Activated gamma-delta T cell treated with Interleukin-2 at 50 U/mL for 16 hours (primary cell): ENCODE measurements at places on chromosomes 5 and 9.

GRCh38 chr9:86730163-86730928 is 217.0 kb downstream of the GAS1 start:
- no peak for DNase-seq

- DNase-seq: no peak
Measured at GRCh38 chr5:71700803-71701202, 18.3 kb upstream of the CARTPT start.

DNA sequence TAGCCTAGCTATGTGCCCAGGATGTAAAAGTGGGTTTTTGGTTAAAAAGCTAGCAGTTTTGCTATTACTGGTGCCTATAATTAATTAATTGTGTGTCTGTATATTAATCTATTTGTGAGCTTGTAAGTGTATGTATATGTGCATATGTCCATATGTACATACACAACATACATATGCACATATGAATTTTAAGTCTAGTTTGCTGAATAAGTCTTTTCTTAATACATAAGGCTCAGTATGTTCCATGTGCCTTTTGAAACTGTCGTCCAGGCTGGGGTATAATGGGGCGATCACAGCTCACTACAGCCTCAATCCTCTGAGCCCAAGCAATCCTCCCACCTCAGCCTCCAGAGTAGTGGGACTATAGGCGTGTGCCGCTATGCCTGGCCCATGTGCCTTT is 10.1 kb downstream of the SH3GL2 start:
- DNase-seq: no peak

- DNase-seq: no peak
Measured at GRCh38 chr5:151469386-151469785, 22.0 kb downstream of the SLC36A1 start.

GRCh38 chr5:67879620-67880510 is 335.7 kb upstream of the PIK3R1 start:
- no peak for DNase-seq

DNA sequence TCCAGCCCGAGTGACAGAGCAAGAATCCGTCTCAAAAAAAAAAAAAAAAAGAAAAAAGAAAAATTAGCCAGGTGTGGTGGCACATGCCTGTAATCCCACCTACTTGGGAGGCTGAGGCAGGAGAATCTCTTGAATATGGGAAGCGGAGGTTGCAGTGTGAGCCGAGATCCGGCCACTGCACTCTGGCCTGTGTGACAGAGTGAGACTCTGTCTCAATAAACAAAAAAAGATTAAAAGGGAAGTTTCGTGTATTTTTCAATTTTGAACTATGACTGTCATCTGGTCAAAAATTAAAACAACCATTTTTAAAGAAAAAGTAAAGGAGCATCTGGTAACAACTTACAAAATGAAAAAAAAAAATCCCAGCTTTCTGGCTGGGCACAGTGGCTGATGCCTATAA is 36.3 kb upstream of the PLIN2 start:
- DNase-seq: no peak

DNA sequence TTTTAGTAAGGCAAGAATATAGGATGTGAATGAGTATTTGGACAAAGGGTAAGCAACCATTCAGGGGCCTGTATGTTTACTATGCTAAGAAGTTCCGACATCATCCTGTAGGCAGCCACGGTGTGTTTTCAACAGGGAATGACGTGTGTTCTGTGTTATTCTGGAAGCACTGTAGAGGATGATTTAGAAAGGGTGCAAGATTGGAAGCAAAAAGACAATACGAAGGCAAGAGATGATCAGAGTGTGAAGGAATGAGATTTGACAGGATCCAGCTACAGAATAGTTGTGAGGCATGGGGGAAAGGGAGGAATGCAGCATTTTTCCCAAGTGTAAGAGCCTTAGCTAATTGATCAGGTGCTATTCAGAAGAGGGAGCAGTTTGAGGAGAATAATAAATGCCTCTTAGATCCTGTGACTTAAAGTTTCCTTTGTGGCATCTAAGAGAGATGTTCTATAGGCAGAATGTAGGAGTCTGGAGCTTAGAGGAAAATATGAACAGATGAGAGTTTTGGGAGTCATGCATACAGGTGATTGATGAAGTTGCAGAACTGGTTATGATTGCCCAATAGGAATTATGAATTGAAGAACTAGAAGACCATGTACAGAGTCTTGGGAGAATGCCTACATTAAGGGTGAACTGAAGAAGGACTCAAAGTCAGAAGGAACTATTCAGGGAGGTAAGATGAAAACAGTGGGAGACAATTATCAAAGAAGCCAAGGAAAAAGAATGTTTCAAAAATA is 2.5 kb downstream of the SMC5 start:
- no peak for DNase-seq

DNA sequence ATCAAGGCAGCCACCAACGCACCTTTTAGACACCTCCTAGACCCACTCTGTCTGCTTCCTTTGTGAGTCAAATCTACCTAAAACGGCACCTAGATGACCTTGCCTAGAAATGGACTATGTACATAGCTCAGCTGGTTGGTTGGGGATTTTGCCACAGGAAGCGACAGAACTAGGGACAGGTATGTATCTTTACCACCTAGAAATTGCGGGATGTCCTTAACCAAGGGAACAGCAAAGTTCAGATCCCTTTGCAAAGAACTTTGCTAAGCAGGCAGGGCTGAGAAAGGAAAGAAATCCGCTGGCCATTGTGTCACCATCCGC is 2.0 kb upstream of the ENC1 start:
- no peak for DNase-seq

DNA sequence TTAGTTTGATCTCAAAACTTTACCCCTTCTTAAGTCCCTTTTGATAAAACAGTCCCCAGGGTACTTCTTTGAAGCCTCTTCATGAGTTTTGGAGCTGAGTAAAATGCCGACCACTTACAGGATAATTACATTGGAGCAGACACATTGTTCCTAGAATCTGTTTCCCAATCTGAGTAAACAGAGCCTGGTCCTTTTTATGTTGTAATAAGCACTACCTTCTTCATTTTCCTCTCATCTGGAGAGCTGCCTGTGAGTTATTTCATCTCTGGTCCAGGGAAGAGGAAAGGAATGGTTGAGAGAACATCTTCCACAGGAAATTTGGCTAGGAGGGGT is 26.3 kb upstream of the GALNT10 start:
- no peak for DNase-seq

DNA sequence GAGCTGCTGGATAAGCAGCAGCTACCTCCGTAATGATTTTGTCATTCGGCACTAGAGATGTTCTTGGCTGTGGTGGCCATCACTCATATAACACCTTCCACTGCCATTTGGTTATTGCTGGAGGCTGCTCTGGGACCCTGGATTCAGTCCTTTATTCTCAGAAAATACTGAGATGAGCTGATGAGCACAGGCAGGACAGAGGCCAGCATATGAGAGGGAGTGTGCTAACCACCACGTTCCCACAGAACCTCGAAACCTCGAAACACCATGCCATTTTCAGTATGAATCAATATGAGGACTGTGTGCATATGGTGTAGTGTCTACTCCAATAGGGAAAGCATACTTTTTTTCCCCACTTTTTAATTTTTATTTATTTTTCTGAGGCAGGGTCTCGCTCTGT is 56.6 kb downstream of the ADAM19 start:
- no peak for DNase-seq

DNA sequence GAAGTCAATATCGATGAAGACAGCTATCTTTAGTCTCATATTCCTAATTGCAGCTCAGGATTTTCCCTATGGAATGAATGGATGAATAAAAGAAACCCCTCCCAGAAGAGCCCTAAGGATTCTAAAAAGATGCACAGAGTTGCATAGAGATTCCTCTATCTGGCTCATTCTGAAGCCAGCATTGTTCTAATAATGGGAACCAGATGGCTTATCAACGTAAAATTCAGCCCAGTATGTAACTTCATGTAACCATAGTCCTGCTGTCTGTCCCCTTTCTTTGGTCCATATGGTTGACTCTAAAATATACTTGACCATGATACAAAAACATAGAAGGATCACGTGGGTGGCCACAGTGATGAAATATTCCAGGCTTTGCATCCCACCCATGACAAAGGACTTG is 508.6 kb downstream of the RASEF start:
- DNase-seq: no peak

DNA sequence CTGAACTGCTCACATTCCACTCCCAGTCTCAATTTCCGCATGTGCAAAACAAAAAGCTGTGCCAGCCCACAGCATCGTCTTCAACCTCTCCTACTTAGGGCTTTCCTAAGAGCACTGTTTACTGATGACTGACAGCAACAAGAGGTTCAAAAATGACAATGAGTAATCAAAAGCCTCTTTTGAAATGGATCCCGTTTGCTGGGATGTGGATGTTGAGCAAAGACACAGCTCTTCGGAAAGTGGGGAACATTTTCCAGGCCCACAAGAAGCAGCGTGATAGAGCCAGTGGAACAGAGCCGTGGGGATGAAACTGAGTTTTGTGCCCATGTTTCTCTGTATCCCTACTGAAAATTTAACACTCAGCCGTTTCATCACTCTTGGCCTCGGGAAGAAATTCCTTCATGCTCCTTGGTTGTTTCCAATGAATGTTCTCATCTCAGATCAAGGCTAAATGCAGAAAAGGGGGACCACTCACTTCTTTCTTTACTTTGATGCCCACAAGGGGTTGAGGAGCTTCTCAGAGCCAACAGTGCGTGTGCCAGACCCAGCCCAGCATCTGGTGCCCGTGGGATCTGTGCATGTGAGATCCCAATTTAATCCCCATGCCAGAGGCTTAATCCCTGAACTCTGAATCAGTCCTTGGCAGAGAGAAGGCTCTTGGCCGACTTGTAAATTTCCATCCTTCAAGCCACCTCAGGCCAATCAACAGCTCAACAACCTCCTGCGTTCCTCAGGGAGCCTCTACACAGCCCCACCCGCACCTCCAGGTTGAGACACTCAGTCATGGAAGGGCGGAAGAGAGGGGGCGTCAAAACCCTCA is 230.2 kb upstream of the DAPK1 start:
- DNase-seq: no peak

DNA sequence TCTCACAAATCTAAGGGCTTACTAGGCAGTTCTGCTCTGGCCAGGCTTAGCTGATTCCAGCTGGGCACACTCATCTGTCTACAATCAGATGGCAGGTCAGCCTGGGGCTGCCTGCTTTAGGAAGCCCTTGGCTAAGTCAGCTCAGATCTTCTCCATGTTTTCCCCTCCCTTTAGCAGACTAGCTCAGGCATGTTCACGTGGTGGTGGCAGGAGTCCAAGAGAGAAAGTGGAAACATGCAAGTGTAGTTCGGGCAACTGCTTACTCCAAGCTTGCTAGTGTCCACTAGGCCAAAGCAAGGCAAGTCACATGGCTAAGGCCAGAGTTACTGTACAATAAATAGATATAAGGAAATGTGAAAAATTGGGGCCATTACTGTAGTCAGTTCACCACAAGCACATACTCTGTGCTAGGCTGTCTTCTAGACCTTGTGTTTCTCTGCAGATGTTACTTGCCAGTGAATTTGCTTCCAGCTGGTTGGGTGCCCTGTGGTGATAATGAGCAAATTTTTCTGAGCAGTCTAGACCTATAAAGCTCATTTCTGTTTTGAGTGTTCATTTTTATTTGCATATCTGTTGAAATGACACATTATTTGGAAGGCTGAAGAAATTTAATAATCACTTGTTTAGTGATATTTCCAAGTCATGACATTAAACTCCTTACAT is 38.3 kb downstream of the RECK start:
- DNase-seq: no peak

DNA sequence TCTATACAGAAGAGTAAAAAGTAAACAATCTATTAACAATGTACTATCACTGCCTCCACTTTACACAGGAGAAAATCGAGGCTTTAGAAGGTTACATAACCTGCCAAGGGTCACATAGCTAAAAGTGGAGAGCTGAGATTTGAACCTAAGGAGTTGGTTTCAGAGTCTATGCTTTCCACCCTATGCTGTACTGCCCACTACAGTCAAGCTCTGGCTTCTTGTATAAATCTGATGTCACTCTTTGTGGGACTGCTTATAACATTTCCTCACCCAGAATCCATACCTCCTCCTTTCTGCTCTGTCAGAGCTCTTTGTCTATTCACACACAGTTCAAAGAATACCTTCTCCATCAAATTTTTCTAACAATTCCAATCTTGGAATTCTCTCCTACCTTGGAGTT is 503.1 kb downstream of the RAB3C start:
- no peak for DNase-seq

GRCh38 chr9:22682961-22683699 is 236.5 kb downstream of the DMRTA1 start:
- no peak for DNase-seq

GRCh38 chr5:75275147-75275546 is 38.5 kb upstream of the ANKRD31 start:
- DNase-seq: no peak

DNA sequence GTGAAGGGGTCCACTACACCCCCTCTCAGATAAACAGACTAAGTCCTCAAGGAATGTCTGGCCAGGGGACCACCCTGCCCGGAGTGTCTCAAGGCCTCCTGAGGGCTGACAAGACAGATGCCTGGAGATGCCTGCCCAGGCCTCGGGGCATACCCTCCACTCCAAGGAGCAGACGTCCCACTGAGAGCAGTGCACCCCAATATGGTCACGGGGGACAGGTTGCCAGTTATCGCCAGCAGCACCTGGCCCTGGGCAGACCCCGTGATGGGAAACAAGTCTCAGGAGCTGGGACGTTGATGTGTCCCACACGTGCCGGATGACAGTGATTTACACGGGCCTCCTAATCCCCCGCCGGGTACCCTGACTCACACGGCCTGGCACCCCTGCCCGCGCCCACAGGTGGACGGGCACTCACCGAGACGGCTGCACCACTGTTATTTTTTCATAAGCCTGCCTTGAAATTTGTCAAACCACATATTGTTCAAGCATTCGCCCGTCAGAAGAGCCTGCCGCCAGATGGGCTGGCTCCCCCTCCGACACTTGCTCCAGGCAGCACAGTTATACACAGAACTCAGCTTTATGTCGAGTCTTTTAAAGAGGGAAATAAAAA is 43.9 kb downstream of the BARX1 start:
- no peak for DNase-seq

DNA sequence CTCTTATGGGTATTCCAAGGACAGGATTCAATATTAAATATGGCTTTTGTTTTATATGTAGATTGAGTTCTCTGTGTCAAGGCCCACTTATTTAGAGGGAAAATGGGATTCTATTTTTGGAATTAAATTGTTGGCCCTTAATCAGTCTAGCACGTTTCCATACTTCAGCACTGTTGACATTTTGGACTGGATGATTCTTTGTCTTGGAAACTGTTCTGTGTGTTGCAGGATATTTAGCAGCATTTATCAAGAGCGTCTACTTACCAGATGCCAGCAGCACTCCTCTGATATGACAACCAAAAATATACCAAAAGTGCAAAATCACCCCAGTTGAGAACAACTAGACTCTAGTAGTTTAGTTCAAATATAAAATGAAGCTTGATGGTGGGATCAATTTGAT is 1027.0 kb upstream of the COX7C start:
- no peak for DNase-seq

DNA sequence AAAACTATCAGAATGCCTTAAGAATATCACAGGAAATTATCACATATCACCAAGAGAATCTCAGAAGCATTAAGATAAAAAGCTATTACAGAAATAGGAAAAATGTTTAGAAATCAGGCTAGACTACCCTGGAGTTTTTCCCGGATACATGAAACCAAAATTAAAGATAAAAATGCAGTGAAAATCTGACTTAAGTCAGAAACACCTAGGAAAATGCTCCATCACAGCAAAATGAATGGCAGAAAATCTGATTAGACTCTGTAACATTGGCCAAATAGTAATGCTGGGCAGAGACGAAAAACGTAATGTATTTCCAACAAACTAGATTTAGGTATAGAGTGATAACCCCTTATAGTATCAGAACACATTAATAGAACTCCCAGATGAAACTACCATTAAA is 1626.7 kb upstream of the C9orf72 start:
- no peak for DNase-seq

GRCh38 chr9:113238202-113238858 is 17.0 kb downstream of the SLC31A1 start:
- no peak for DNase-seq

GRCh38 chr9:97596906-97597305 is 36.3 kb downstream of the TSTD2 start:
- no peak for DNase-seq
